ENCODE measurements at places on chromosomes 11 and 22. TPM values are rescaled to one million over a fixed set of nuclear protein-coding genes. Genes with fewer than 3 reads are reported as not detected.

The CLCF1 gene
- 0.17 TPM for polyA plus RNA-seq

The MYO18B gene
- polyA plus RNA-seq, result 0.36 TPM

The KDM4D gene
- 1.4 TPM for polyA plus RNA-seq

The ESAM gene
- polyA plus RNA-seq, result 0.32 TPM

The PAX6 gene
- 0.45 TPM for polyA plus RNA-seq

The MUC5AC gene
- polyA plus RNA-seq, result not detected

The GLYAT gene
- not detected for polyA plus RNA-seq

The KCNQ1OT1 gene
- polyA plus RNA-seq, result 0.89 TPM

The BTBD18 gene
- 0.31 TPM for polyA plus RNA-seq

The PARVG gene
- not detected for polyA plus RNA-seq

The OR52D1 gene
- polyA plus RNA-seq, result not detected
